ENCODE measurements at places on chromosomes 12 and 14.

DNA sequence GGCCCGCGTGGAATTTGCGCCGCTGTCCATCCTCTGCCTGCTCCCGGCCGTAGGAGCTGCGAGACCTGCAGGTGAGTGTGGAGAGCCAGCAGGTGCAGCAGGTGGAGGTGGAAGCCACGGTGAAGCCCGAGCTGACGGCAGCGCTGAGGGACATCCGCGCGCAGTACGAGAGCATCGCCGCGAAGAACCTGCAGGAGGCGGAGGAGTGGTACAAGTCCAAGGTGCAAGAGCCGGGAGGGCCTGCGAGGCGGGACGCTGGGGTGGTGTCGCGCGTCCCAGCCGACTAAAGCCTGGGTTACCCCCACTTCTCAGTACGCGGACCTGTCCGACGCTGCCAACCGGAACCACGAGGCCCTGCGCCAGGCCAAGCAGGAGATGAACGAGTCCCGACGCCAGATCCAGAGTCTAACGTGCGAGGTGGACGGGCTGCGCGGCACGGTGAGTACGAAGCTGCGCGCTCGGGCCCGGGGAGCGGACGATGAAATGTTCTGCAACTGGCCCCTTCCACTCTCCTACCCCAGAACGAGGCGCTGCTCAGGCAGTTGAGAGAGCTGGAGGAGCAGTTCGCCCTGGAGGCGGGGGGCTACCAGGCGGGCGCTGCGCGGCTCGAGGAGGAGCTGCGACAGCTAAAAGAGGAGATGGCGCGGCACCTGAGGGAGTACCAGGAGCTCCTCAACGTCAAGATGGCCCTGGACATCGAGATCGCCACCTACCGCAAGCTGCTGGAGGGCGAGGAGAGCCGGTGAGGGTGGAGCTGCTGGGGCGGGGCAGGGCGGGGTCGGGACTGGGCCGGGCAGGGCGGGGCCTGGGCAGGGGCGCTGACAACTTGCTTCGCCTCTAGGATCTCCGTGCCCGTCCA is 2.1 kb downstream of the PRPH start:
- DNase-seq, result peak; percentile 68

DNA sequence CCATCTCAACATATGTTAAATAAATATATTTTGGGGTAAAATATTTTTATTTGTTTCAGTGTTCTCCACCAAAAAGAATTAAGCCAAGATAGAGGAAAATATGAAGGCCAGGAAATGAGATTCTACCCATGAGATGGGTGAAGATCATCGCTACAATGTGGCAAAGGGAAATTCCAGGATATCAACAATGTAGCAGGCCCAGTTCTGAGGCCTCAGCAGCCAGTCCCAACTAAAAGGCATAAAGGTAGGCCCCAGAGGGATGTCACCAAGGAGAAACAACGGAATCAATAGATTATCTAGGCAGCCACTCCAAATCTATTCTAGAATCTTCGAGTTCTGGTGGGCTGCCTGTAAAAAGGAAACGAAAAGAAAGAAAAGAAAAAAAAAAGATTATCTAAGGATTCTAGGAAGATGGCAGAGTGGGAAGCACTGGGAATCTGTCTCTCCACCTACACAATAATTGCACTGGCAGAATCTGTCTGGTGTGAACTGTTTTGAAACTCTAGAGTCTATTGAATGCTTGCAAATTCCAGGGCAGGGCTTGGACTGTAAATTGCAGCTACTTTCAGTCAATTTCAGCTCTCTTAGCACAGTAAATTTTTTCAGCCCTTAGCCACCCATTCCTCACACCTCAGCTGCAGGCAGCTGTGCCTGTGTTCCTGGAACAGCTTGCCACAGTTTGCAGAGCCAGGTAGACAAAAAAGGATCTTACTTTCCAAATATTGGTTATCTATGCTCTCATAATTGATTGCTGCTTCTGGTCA is 33.1 kb upstream of the MMP19 start:
- no peak for DNase-seq

GRCh38 chr12:75971253-75971652 is 60.3 kb downstream of the PHLDA1 start:
- DNase-seq, result no peak

DNA sequence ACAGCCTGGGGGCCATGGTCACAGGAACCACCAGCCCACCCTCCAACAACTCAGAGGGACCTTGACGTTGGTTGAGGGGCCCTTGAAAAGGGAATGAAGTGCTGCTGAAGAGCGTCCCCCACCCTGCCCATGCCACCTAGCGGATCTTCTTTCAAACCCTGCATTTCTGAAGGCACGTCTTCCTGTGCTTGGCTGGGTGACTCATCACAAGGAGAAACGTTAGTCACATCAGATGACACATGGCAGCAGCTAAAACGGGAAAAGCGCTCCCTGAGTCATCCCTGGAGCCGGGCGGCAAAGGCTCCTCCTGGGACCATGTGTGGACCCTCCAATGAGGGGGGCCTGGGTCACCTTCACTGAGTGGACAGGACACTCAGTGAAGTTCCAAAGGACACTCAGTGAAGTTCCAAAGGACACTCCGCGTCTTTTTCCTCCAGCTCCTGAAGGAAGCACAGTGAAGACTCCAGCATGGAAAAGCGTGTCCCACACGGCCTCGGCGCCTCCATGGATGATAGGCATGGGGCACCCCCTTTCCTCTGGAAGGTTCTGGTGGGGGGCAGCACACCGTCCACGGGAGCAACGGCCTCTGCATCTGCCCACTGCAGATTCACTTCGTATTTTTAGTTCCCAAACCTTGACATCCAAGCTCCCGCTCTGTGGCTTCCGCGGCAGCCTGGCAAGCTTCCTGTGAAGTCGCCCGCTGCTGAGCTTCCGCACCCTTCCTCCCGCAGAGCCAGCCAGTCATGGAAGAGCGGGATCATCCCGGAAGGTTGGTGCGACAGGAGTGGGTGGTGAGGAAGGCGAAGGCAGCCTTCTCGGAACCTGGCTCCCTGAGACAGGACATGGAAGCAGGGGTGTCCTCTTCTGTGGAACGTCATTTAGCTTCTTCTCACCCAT is 383.4 kb downstream of the VRK1 start:
- no peak for DNase-seq

GRCh38 chr12:119328111-119328510 is 6.4 kb upstream of the CCDC60 start:
- DNase-seq, result peak; percentile 47

- peak; percentile 40 for DNase-seq
Observed at GRCh38 chr12:2796187-2796666, 1.5 kb downstream of the FKBP4 start.

GRCh38 chr12:91370086-91370868 is 187.7 kb upstream of the DCN start:
- DNase-seq, result no peak

GRCh38 chr14:96592591-96593386 is 90.6 kb downstream of the PAPOLA start:
- no peak for DNase-seq

DNA sequence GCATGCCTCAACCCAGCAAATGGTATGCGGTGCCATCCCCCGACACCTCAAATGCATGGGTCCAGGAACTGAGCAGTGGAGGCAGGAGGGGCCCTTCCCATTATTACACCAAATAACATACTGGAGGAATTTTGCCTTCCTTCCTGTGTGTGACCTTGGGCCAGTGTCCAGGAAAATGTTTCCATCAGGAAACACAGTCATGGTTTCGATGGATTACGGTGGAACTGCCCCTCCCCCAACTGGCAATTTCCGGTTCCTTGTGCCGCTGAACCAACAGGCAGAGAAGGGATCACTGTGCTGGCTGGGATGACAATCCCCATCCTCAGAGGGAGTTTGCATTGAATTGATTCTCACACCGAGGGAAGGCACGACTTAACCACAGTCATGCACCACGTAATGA is 9.1 kb upstream of the CDC42BPB start:
- no peak for DNase-seq

DNA sequence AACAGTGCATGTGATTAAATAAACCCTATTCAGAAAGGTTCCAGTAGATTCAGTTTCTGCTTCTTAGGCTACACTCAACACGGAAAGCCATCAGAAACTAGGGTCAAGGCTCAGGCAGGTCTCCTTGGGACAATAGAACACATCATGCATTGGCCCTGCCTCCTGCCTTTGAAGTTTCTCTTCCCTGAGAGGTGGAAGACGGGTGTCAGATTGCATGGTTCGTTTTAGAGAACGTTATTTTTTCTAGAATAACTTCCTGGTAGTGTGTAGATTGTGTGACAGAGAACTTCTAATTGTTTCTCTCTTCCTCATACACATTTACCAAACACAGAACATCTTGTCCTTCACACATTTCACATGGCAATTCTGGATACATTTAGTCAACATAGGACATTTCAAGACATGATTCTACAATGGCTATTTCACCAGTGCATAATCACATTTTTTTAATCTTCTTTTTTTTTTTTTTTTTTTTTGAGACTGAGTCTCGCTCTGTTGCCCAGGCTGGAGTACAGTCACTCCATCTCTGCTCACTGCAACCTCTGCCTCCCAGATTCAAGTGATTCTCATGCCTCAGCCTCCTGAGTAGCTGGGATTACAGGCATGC is 106.6 kb upstream of the AMN1 start:
- DNase-seq, result no peak

DNA sequence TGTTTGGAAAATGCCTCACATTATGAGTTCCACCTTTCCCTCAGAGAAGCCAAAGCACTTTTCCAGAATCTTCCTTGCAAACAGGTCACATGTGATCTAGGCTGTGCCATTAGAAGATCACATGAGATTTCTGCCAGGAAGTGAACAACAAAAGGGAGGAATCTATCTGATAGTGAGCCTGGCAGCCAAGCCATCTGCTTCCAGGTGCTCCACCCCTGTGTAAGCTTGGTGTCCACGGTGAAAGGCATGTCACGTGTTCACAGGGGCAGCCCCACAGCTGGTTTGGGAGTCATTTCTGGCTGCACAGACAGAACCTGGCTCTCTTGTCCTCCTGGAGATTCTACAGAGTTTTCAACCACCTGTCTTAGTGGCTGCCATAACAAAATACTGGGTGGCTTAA is 3.5 kb upstream of the KSR2 start:
- no peak for DNase-seq

- no peak for DNase-seq
Observed at GRCh38 chr14:89977668-89978067, 21.9 kb downstream of the TDP1 start.

- DNase-seq, result no peak
Observed at GRCh38 chr14:93888995-93889394, 38.1 kb upstream of the FAM181A start.

DNA sequence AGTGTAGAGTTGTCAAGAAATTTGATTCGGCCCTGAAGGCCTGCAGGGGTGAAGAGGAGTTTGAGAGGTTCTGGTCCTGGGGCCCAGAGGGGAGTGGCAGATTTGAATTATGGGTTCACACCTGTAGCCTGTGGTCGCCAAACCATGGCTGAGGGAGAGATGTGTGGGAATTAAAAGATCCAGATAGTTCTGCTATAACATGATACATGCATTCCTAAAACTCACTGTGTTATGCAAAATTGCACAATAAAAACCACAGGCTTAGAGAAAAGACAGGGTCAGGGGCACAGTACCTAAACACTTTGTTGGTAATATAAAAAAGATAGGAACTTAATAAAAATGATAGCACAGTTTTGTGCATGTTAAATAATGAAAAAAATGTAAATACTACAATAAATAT is 106.2 kb downstream of the TMEM30B start:
- DNase-seq, result no peak

DNA sequence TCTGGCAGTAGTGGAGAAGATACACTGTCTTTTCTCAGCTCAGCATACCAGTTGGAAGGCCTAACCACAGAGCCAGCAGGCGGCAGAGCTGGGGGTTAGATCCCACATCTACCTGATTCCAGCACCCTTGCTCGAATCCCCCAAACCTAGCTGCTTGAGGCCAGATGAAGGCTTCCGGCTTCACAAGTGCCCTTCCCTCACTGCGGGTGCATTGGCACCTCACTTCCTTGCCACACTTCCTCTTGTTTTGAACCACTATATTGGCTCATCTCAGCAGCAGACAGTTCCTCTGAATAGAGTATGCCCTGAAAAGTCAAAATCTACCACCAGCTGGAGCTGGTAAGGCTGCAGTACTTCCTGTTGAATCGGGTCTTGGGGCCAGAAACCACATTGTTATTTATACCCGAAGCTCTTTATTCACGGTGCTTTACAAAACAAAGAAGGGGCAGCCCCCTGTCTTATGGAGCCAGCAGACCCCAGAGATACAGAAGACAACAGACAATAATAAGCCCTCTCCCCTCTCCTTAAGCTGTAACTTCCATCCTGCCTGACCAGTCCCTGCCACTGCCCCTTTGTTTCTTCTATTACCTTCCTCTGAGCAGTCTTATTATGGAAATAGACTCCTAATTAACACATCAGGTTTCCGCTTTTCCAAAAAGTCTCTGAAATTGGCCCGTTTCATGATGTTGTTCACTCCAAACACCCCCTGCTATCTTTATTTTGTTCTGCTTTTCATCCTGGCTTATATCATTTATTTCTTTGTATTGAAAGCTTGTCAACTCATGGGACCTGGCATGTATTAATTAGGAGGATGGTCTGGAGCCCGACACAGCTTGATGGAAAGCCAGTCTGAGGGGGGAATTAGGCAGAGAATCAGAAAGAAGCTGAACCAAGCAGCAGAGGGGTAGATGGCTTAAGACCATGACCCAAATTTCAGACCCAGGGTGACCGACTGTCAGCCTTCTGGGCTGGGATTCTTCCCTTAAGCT is 233.5 kb downstream of the EFCAB11 start:
- no peak for DNase-seq

- DNase-seq, result no peak
Observed at GRCh38 chr12:117111386-117111785, 12.2 kb upstream of the TESC start.

Data from NCI-H526 (cell line).